ENCODE measurements at places on chromosomes 6 and 20.

DNA sequence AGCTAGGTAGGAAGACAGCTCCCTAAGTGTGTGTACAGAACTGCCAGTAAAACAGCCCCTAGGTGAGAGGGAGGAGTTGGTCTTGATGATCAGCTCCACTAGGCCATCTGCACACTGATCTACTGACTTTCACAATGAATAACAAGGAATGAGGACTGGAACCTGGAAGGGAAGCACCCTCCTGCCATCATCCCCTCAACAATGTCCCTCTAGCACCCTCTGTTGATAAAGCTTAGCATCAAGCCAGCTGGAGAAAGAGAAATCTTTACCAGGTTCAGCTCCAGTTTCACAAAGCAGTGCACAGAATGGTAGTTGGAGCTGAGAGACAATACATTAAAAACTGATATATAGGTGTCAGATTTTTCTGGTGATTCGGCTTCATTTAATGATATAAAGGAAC is 57.2 kb upstream of the IRAK1BP1 start:
- DNase-seq, result no peak

DNA sequence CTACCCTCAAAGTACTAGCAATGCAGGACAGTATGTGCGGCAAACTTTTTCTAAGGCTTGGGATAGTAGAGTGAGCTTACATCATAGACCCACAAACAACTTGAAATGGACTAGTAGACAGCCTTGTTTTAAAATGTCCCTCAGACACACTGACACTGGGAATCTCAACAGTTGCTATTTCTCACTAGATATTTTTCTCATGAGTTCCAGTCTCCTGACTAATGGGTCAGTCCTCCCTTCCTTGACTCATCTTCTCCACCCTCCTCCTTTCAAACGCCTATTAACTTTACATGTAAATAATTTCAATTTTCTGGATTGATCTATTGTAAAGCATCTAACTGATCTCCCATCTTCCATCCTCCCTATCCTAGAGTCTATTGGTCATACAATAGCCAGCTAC is 308.3 kb upstream of the PREP start:
- DNase-seq, result no peak

- DNase-seq, result no peak
Measured at GRCh38 chr6:135782546-135782945, 69.0 kb upstream of the PDE7B start.

DNA sequence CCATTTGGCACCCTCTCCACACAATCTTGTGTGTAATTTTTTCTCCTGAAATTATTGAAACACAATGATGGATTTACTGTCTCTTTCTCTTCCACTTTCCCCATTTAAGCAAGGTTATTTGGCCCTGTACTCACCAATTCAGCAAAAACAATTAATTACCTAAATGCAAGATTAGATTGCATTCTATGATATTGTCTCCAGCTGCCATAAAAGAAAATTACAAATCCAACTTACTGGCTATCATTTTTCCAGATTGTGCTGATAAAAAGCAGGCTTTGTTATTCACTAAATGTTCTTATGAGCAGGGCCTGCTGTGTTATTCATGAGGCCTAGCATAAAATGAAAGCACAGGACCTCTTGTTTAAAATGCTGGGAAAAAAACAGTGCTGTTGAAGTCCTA is 95.8 kb upstream of the IRAK1BP1 start:
- DNase-seq, result no peak

- no peak for DNase-seq
Measured at GRCh38 chr6:37005827-37006567, 542 bp downstream of the FGD2 start.

- DNase-seq, result no peak
Measured at GRCh38 chr20:33656010-33656782, 5.9 kb upstream of the C20orf144 start.

GRCh38 chr20:35934050-35934449 is 20.3 kb downstream of the SCAND1 start:
- DNase-seq, result no peak

DNA sequence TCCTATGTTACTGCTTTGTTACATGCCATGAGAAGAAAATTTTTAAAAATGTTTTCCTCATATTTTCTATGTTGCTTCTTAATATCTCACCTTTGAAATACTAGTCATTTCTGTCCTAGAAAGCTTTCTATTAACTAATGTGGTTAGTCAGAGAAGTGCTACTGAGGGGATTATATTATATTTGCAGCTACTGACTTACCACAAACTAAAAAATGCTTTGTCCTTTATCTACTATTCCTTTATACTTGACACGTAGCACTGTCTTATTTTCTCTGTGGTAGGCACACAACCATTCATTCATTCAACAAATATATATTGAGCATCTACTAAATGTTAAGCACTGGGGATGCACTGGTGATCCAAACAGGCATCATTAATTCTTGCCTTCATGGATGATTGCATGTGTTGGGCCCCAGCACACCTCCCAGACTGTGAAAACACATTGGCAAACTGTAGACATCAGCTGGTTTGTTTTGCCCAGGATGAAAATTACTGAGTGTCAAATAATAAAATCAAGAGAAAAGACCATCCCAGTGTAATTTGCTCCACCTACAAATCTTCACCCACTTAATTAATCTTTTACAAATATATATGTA is 10.7 kb upstream of the MLIP start:
- no peak for DNase-seq

- no peak for DNase-seq
Measured at GRCh38 chr6:169490246-169490641, 211.6 kb downstream of the WDR27 start.

- no peak for DNase-seq
Measured at GRCh38 chr6:108689272-108690161, 128.8 kb downstream of the FOXO3 start.

- no peak for DNase-seq
Measured at GRCh38 chr6:152305672-152306071, 331.5 kb downstream of the SYNE1 start.

DNA sequence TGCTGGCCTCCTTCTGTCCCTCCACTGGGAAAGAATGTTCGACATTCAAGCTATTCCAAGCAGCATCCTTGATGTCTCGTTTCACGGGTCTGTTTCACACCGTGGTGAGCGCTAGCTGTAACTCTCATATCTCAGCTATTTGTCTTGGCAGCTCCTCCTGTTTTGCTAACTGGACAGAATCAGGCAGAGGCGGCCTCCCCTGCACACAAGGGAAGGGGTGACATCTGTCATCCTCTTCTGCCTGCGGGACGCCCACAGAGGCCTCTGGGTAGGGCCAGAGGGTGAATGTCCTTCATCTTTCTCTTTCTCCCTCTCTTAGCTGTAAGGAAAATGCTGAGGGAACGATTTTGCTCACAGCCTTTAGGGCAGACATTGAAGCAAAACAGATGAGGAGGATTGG is 232.8 kb upstream of the GMDS start:
- no peak for DNase-seq

DNA sequence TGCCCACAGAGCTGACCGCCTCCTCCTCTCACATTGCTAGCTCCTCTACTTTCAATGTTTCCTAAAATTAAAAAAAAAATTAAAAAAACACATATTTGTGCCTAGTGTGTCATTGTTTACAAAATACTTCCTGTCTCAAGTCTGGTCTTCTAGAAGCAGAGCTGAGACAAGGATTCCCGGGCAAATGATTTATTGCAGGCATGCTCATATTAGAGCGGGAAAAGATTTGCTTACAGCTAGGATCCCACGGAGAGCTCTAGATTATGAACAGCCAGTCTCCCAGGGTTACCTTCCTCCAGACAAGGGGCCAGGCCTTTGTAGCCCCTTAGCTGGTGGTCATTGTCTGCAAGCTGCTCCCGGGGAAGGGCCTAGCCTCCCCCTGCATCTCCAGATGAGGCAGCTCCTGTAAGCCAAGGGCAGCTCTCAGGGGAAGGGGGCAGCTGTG is 9.4 kb downstream of the PACSIN1 start:
- no peak for DNase-seq

GRCh38 chr20:44496976-44497375 is 21.3 kb downstream of the TTPAL start:
- no peak for DNase-seq

DNA sequence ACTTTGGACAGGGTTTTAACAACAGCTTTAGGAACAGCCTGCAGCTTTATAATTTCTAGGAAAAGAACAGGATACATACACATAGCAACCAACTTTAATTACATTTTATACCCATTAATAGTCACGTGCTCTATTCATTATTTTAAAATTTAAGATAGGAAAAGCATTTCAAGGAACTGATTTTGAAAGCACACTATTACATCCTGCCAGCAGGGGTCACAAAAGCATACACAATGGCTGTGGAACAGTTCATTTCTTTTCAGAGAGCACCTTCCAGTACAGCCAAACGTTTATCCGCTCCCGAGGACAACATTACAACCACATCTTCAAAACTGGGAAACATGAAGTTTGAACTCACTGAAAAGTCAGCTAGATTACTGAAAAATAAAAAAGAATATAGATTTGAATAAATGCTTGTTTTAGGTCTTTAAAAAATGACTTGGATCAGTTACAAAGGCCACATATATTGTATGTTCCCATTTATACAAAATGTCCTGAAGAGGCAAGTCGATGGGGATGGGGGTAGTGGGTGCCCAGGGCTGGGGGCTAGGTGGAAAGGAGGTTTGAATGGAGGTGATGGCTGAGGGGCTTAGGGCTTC is 104.6 kb upstream of the EXOC2 start:
- DNase-seq, result peak; percentile 52

DNA sequence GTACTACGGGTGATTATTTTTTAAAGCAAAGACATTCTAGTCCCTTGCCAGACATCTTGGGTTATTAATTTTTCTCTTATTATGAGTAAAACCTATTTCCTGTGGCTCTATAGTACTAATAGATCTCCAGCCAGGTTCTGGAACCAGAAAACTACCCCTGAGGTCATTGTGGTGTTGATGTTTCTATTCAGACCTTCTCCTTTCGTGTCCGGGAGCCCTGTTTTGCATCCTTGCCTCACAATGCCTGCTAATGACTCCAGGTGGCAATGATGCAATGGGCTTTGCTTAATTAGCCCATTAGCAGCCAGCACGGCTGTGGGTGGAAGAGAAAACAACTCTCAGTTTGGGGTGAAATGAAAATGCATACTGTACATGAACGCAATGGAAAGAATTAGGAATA is 62.9 kb upstream of the ARG1 start:
- no peak for DNase-seq

DNA sequence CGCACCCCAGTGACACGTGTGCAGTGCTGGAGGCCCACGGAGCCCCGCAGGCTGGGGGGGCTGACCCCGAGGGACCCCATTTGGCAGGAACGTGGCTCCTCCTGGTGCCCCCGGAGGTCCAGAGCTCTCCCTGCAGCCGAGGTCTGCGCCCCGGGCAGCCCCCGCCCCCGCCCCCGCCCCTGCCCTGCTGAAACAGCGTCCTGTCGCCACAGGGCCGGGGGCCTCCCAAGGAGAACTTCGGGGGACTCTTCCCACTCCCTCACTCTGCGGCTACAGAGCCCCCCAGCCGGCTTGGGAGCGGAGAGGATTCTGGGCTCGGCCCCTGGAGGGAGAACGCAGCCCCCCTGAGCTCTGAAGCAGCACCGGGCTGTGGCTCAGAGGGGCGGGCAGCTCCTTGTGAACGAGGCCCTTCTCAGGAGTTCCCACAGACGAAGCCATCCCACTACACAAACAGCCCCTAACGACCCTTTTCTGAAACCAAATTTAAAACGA is 115.2 kb downstream of the DLL1 start:
- DNase-seq, result peak; percentile 15

DNA sequence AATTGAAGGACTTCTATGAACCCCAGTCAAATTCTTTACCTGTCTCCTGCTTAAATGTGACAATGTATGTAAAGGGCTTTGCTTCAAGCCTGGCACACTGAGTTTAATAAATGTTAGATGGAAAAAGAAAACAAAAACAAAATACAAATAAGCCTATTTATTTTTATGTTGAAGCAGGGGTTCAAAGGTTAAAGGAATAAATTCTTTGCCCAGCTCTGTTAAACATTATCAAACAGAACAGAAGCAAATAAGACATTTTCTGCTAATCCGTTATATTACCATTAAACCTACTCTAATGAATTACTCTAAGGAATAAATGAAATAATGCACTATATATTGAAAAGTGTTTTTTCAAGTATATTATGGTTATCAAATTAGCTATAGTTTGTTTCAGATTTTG is 182.5 kb upstream of the CEP162 start:
- no peak for DNase-seq

- DNase-seq, result no peak
Measured at GRCh38 chr6:35248300-35248699, 11.2 kb upstream of the ZNF76 start.

DNA sequence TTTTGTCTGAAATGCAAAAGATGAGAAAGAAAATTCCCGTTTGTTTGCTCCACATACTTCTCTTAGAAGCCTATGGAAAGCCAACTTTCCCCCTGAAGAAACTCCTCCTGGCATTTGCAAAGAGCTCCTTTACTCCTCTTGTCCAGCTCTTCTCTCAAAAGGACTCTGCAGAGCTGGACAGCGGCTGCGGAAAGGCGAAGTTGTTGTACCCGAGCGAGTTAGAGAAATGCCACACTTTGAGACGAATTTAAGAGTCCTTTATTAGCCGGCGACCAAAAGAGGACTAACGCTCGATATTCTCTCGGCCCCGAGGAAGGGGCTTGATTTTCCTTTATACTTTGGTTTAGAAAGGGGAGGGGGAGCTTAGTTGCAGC is 157.8 kb downstream of the TRIM27 start:
- DNase-seq, result no peak

DNA sequence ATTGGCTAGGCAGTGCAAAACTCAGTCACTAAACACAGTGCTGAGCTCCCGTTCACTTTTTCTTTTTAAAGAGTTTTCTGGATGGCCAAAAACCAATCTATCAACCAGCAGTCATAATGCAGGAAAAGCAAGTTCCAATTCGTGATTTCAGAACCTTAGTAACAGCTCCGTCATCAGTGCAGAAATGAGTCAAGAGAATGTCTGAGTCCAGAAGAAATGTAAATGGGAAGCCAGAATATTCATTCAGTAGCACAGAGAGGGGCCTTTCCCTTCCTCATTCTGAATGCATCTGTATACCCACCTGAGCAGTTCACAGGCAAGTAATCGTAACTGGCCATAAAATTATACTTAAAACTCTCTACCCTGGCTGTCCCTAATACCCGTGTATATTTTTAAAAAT is 20.4 kb downstream of the HUS1B start:
- DNase-seq, result no peak

GRCh38 chr6:160348223-160349019 is at the start of gene SLC22A3:
TSS of gene SLC22A3 (plus strand) at chr6:160348378. CDS start at chr6:160348420, 42 bp downstream.
- DNase-seq, result no peak

DNA sequence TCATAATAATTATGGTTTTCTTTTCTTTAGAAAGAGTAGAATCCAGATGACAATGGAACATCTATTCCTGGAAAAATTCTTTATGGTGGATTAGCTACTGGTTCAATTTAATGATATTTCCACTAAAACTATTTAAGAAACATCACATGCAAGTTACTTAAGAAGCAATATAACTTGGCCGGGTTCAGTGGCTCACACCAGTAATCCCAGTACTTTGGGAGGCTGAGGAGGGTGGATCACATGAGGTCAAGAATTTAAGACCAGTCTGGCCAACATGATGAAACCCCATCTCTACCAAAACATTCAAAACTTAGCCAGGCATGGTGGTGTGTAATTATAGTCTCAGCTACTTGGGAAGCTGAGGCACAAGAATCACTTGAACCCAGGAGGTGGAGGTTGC is 65.9 kb upstream of the SMLR1 start:
- DNase-seq, result no peak

Data from activated naive CD4-positive, alpha-beta T cell treated with anti-CD3 and anti-CD28 coated beads, Interleukin-2, amount 10 ng/mL, durations not matched to agents 7 days and 5 days (primary cell).